ENCODE measurements at places on chromosomes 12 and 14.

- DNase-seq = no peak
These were observed 1.9 kb downstream of the FAM222A start for GRCh38 chr12:109715310-109716091.

- DNase-seq = no peak
These were observed 197.4 kb upstream of the SLC38A2 start for GRCh38 chr12:46569826-46570439.

DNA sequence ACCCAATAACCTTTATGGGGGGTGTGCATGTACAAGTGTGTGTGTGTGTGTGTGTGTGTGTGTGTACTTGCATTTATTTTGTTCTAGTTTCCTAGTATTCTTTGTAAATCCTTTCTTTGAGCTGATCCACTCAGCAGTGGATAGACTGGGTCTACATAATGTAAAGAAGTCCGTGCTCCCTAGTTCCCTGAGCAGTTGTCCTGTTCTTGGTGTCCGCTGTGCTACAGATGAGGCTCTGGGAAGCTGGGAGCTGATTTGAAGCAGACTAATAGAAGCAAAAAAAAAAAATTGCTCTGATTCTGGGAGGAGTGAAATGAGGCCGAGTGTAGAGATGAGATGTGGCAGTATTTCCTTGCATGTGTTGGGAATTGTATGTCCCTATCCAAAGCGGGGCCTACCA lies 150.4 kb upstream of the WSCD2 start:
- DNase-seq = no peak

- DNase-seq = no peak
These were observed 979.0 kb downstream of the TMEM121 start for GRCh38 chr14:106505366-106505765.

GRCh38 chr12:109770104-109770860 lies 56.7 kb downstream of the FAM222A start:
- no peak for DNase-seq

- DNase-seq = no peak
These were observed 24.5 kb upstream of the ULK1 start for GRCh38 chr12:131869871-131870418.

GRCh38 chr12:59548930-59549329 lies 46.9 kb upstream of the SLC16A7 start:
- DNase-seq = no peak

GRCh38 chr12:51322452-51322851 lies 1.5 kb downstream of the BIN2 start:
- no peak for DNase-seq

DNA sequence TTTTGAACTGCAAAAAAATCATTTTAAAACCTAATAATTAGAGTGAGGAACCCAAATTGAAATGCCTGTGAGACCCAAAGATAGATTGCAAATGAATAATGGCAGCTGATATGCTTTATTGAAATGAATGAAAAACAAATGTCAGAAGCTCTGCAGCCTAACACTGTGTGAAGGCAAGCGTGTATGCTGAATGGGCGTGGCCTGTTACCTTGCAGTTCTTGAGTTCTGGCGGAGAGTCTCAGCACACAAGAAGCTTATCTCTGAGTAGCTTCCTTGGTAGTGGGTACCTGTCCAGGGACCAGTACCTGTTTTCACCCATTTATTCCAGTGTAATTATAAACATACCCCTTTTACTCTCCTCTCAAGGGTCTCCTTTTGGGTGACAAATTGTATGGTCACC lies 341.2 kb downstream of the NPAS3 start:
- DNase-seq = no peak

- DNase-seq = no peak
These were observed 8.1 kb downstream of the CIT start for GRCh38 chr12:119868992-119869391.

- DNase-seq = no peak
These were observed 36.8 kb downstream of the SLC5A8 start for GRCh38 chr12:101173197-101173749.

- DNase-seq = no peak
These were observed 90.4 kb upstream of the SFSWAP start for GRCh38 chr12:131620520-131620919.

DNA sequence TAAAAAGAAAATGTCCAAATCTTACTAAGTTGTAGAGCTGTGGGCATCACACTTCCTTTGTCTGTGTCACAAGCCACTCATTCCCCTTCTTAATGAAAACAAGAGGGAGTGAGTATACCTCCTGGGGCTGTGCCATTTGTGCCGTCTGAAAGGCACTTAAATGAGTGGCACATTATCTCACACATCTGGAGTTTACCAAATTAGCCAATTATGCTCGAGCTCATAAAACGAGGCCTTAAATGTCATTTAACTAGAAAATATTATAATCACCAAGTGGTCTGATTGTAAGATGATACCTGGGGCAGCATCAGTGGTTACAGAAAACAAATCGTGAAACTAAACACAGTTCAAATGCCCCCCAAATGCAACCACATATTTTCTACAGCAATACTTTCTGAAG lies 146.1 kb downstream of the PAX9 start:
- no peak for DNase-seq

GRCh38 chr12:45458854-45459807 lies 243.2 kb downstream of the ANO6 start:
- DNase-seq = no peak

GRCh38 chr14:88848571-88848970 lies 24.1 kb downstream of the TTC8 start:
- no peak for DNase-seq

DNA sequence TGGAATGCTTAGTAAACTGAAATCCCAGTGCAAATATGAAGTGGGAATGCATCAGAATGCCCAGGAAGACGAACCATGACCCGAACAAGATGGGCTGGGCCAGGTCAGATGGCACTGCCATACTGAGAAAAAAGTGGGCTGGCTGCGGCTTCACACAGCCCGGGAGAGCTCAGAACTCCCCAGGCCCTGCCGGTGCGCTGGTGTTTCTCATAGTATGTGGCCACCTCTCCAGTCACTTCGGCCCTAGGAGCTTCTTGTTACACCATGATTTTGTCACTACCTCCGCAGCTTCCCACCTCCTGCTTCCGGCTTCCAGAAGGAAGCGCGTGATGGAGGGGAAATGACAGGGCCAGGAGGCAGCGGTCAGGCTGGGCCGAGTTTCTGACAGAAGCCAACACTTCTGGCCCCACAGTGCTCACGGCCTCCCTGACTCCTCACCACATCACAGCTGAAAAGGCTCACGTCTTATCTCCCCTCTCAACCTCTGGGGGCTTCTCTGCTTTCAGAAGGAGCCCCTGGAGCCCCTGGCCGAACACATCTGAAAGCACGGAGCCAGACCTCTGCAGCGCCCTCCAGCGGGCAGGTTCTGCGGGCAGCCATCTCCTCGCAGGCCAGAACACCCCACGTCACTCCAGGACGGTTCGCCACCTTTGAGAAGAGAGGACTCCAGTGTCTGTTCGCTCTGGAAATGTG lies 30.7 kb downstream of the DAD1 start:
- peak; percentile 57 for DNase-seq

DNA sequence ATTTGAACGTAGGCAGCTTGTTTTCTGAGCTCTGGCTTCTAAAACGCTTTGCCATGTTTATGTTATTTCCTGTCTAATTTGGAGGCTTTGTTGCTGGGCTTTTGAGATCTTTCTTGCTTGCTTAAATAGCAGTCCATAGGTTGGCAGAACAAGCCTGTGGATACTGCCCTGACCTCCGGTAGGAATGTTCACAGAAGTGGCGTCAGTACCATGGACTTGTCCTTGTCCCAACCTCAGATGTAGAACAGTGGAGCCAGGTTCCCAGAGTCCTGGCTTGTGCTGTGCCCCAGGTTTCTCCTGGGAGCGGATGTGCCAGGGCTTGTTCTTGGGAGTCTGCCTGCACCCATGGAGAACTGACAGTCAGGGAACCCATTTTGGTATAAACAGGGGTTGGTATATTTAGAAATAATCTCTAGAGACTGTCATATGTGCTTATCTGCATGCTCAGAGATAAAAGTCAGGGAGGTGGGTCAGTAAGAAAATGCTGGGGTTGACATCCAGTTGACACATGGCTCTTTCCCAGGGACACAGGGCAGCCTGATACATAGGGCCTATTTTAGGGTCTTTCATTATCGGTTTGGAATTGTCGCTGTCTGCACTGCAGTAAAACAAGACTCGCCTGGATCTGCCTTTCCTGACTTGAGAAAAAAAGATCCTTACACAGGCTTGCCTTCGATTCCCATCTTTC lies 22.9 kb downstream of the CACNA1C start:
- DNase-seq = no peak

DNA sequence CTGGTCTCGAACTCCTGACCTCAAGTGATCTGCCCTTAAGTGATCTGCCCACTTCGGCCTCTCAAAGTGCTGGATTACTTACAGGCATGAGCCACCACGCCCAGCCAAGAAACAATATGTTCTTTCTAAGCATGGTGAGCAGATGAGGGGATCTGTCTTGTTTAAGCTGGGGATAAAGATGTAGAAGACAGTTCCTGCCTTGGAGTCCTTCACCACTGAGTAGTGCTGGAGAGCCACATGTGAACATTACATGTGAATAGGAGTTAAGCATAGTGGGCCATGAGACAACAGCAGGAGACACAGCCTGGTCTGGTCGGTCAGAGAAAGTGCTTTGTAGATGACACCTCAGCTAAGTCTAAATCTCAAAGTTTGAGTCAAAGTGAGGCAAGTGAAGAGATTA lies 26.0 kb downstream of the TMBIM6 start:
- no peak for DNase-seq

GRCh38 chr12:62841846-62842245 lies 93.1 kb downstream of the PPM1H start:
- no peak for DNase-seq

- DNase-seq = no peak
These were observed 360.8 kb downstream of the CCDC91 start for GRCh38 chr12:28550757-28551704.

GRCh38 chr12:75862692-75863471 lies 168.7 kb downstream of the PHLDA1 start:
- DNase-seq = no peak

DNA sequence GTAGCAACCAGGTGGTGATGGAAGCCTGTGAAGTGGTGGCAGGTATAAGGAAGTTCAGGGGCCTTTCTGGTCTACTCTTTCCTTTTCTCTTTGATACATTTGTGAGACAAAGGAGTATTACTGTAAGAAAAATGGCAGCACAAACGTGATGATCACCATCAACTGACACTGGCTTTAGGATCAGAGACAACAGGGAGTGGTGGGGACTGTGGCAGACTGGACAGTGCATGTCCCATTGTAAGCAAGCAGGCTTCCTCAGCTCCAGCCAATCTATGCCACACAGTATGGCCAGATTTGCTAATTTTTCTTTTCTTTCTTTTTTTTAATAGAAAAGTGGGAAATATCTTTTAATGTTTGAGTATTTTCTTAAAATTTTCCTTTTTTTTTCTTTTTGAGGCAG lies 19.0 kb upstream of the IFT81 start:
- DNase-seq = no peak

DNA sequence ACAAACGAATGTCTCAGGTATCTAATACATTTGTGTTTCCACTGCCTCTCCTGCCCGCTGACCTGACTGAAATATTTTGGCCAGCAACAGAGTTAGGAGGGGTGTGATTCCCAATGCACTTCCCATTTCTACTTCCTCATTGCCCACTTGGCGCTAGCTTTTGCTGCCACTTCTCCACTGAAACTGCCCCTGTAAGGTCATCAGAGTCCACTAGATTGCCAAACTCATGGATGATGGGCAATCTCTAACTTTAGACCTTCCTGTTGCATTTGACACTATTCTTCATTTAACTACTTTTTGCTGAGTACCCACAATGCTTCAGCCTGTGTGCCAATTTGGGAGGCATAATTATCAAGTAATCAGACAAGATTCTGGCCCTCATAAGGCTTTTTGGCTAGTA lies 40.8 kb downstream of the GPR65 start:
- DNase-seq = no peak

DNA sequence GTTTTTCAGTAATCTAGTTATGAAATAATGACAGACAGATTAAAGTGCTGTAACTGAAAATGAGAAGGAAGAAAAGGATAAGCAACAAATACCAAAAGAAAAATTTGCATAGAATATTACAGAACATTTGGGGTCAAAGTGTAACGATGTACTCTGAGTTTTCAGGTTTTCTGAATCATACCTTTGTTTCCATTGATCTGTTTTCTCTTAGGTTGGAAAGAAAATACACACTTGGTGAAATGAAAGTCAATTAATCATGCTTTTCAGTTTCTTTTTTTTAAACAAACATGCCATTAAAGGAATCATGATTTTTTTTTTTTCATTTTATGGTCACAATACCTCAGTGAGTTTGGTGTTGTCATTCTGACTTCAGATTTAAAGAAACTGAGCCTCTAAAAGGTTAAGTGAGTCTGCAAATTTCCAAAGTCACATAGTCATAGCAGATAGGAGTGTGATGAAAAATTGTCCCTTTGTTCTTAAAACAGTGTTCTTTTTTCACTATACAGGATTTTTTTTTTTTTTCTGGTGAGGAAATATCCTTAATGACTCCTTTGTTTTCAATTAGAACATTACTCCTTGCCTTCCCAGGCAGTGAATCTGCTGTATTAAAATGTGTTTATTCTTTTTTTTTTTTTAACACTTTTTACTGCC lies 35.9 kb upstream of the PZP start:
- no peak for DNase-seq

- DNase-seq = no peak
These were observed 96.4 kb downstream of the HECTD4 start for GRCh38 chr12:112285600-112286401.

GRCh38 chr12:87086118-87086891 lies 830.1 kb upstream of the MGAT4C start:
- no peak for DNase-seq

DNA sequence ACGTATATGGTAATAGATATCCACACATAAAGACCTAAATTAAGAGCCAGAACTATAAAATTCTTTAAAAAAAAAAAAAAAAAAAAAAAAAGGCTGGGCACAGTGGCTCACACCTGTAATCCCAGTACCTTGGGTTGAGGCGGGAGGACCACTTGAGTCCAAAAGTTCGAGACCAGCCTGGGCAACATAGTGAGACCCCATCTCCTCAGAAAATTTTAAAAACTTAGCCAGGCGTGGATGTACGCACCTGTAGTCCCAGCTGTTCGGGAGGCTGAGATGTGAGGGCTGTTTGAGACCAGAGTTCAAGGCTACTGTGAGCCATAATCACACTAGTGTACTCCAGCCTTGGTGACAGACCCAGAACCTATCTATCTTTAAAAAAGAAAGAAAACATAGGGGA lies 4.3 kb downstream of the BTBD7 start:
- no peak for DNase-seq

GRCh38 chr14:102998393-102998792 lies 59.0 kb downstream of the CDC42BPB start:
- DNase-seq = no peak

GRCh38 chr14:104924421-104925213 lies at the start of gene PLD4:
PLD4 (plus strand) TSS chr14:104924879; CDS start chr14:104927141, 2,262 bp downstream.
- no peak for DNase-seq

GRCh38 chr12:47838286-47838931 lies 18.7 kb upstream of the HDAC7 start:
- no peak for DNase-seq

DNA sequence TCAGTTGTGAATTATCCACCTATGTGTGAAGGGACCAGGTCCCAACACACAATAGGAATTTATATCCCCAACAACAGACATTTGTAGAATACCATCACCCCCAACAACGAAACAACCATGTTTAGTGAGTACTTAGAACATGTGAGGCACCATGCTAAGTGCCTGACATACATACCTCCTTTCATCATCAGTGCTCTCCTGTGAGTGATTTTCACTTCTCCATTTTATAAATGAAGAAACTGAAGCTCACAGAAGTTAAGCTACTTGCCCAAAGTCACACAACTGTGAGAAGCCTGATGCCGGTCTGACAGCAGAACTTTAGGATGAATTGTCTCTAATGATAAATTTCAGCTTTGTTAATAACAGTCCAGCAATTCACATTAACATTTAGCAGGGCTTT lies 35.4 kb downstream of the SPTB start:
- no peak for DNase-seq

- no peak for DNase-seq
These were observed 8.7 kb downstream of the PGAM5 start for GRCh38 chr12:132719141-132719953.
